BJ (cell line): ENCODE measurements at places on chromosomes 5 and 9. TPM values are rescaled to one million over a fixed set of nuclear protein-coding genes. Genes with fewer than 3 reads are reported as not detected.

GRCh38 chr9:98429613-98430012, 174.2 kb upstream of the TBC1D2 start:
- DNase-seq: peak; percentile 18

DNA sequence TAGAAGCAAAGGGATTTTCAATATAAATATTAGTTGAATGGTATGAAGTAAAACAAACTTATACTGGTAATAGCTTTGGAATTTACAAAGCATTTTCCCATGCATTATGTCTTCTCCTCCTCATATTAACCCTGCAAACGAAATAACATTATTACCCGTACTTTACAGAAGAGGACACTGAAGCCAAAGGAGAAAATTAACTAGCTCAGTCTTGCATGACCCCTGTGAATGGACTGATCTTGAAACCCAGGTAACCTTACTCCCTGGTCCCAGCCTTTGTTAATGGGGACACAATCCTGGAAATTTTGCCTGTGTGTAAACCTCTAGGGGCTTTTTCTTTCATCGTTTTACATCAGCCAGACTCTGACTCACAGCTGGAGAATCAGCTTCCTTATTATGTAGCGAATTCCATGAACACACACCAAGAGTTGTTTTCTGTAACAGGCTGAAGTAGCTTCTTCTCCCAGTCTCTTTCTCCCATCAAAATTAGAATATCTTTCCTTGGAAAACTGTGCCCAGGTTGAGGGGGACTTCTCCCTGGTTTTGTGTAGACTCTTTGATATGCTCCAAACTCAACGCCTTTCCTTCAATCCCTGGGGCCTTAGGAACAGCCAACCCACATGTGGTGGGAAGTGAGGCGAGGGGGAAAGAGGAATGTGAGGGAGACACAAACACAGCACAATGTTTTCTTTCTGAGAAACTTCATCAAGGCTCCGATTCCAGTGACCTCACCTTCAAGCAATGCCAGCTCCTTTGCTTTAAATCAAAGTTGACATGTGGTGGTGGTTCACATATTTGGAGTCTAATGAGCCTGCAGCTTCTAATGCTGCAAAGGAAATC, 480.9 kb upstream of the PAPPA start:
- peak; percentile 94 for DNase-seq

DNA sequence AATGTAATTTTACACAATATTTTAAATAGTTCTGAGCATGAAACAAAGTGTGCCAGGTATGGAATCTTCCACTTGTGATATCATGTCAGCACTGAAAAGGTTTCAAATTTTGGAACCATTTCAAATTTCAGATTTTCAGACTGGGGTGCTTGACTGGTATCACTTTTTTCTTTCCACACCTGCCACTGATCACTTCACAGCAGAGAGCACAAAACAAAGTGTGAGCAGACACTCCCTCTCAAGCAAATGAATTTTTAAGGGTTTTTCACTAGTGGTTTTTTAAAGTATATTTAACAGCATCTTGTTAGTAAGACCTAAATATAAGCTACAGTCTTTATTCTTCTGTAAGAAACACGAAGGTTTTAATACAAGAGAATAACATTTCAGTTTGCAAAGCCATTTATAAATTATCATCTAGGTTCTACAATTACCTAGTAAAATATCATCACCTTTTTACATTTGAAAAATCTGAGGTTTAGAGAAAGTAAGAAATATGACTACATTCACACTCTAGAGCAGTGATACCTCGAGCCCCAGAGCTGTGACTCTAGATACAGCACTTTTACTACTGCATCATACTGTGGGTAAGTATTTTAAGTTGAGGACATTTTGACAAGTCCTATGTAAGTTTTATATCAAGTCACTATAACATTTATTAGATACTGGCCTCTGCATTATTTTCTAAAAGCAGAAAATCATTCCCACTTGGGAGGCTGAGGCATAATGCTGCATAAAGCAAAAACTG, 14.6 kb downstream of the GOLPH3 start:
- no peak for DNase-seq

The PCDHB6 gene
- polyA plus RNA-seq: 0.20 and 0.26 TPM in 2 replicates

The DMRT3 gene
- polyA plus RNA-seq: not detected in 2 replicates

The CEMIP2 gene
- 117 and 120 TPM in 2 replicates for polyA plus RNA-seq

The NIPAL4 gene
- 2.2 and 4.4 TPM in 2 replicates for polyA plus RNA-seq

The PCDHGA11 gene
- polyA plus RNA-seq: 5.4 and 7.4 TPM in 2 replicates

The MPDZ gene
- 22.0 and 28.6 TPM in 2 replicates for polyA plus RNA-seq
